HS-27A (cell line): ENCODE measurements at places on chromosomes 16 and 17.

DNA sequence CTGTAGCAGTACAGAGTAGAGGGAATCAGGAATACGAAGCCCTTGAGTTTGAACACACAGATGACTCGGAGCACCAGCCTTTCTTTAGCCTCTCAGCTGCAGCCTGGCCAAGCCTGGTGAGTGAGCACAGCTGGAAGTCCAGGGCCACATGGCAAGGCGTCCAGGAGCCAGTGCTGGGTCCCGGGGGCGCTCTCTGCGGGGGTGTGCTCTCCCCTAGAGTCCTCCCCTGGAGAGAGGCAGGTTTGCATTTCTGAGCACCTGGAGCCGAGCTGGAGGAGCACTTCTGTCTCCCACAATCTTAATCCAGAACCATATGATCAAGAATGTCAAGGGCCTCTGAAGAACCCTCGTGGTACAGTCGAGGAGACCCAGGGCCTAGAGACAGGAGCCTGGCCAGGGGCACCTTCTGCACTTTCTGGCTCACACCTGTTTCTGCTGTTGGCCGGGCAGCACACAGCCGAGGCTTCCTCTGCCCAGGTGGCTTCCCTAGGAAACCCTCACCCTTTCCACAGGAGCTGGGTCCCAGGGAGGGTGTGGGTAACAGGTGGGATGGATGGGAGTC, 78.3 kb downstream of the PLD6 start:
- no peak for DNase-seq

GRCh38 chr16:84323606-84324005, 28.9 kb downstream of the WFDC1 start:
- no peak for DNase-seq

GRCh38 chr16:76204249-76204648, 73.0 kb upstream of the CNTNAP4 start:
- DNase-seq = no peak

DNA sequence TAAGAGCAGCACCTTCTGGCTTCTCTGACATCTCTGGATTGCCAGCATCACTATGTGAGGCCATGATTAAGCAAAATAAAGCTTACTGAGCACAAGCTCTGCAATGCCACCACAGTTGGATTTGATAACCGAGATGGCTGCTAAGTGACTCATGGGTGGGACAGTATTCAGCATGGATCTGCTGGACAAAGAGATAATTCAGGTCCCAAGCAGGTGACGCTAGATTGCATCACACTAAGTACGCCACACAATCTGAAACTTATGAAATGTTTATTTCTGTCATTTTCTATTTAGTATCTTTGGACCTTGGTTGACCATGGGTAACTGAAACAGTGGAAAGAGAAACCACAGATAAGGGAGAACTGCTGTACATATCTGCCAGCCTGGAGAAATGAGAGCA, 27.4 kb downstream of the CDRT15 start:
- DNase-seq = no peak

GRCh38 chr16:50547340-50548124, 664 bp upstream of the NKD1 start:
- no peak for DNase-seq
